ENCODE measurements at places on chromosomes 13 and 19. TPM values are rescaled to one million over a fixed set of nuclear protein-coding genes. Genes with fewer than 3 reads are reported as not detected.

TTC9B gene
- not detected for total RNA-seq

GRCh38 chr19:33339016-33339984 is 34.2 kb upstream of the CEBPG start:
- no peak for DNase-seq

DMWD gene
- 53.5 TPM for total RNA-seq

DNA sequence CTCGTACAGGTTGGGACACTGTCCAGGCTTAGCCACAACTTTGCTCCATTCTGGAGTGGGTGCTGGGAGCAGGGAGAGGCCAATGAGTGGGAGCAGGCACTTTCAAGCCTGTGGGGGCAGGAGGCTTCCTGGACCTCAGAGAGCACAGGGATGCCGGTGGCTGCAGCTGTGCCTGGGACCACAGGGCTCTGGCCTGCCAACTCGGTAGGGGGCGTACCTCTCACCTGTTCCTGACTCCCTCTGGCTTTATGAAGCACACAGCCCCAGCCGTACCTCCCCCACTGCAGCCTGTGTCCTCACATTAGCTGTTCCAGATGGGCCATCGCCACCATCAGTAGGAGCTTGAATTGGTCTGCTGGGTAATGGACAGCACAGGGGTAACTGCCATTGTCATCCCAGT is 278.7 kb upstream of the KLHL1 start:
- DNase-seq, result no peak

DNA sequence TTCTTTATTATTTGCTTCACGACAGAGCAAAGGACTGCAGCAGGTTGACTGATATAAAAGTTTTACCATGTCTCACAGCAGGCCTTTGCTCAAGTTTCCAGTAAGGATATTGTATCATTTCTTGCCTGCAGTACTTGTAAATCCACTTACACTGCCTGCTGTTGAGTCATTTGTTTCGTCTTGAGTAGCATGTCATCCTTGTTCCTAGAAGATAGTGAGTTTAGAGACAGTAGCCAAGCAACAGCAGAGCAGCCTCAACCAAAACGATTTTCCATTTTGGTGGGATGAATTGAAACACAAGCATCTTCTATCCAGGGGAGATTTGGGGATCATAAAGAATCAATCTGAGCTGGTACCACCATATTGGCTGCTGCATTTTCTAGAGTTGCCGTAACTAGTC is 24.0 kb upstream of the ALOX5AP start:
- DNase-seq, result peak; percentile 72

GRCh38 chr19:30361721-30362120 is 10.5 kb upstream of the ZNF536 start:
- no peak for DNase-seq

DNA sequence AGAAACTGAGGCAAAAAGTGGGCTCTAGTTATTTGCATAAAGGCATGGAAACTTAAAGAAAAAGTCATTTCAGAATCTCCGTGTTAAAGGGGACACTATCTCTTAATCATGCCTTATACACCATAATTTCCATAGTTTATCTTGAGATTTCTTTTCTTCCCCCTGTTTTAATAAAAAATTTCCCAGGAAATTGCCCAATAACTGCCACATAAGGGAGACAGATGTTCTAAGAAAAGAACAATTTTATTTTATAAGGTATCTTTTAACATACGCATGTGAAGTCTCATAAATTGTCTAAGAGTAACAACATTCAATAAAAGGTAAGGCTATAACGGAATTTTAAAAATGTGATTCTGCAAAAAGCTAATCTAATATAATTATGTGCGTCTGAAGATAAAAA is 371.3 kb downstream of the IRS2 start:
- peak; percentile 26 for DNase-seq

DNA sequence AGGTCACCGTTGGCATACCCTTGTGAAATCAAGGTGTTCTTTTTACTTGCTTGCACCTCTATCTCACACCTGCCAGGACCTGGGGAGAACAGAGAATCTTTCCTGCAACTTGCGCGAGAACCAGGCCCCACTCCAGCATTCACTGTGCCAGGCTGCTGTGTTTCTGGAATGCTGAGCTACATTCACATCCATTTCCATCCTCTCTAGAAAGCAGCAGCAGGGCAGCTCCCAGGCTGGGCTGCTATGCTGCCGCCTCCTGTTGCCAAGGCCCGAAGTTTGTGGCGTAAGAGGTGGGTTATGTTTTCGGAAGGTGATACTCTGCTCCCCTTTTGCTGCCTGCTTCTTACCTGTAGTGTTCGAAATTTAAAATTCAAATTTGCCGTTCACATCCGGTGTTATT is 464.1 kb downstream of the KLF5 start:
- DNase-seq, result no peak

PDE4C gene
- total RNA-seq, result 0.32 TPM

PSG3 gene
- total RNA-seq, result under 0.01 TPM

NTF4 gene
- not detected for total RNA-seq

DNA sequence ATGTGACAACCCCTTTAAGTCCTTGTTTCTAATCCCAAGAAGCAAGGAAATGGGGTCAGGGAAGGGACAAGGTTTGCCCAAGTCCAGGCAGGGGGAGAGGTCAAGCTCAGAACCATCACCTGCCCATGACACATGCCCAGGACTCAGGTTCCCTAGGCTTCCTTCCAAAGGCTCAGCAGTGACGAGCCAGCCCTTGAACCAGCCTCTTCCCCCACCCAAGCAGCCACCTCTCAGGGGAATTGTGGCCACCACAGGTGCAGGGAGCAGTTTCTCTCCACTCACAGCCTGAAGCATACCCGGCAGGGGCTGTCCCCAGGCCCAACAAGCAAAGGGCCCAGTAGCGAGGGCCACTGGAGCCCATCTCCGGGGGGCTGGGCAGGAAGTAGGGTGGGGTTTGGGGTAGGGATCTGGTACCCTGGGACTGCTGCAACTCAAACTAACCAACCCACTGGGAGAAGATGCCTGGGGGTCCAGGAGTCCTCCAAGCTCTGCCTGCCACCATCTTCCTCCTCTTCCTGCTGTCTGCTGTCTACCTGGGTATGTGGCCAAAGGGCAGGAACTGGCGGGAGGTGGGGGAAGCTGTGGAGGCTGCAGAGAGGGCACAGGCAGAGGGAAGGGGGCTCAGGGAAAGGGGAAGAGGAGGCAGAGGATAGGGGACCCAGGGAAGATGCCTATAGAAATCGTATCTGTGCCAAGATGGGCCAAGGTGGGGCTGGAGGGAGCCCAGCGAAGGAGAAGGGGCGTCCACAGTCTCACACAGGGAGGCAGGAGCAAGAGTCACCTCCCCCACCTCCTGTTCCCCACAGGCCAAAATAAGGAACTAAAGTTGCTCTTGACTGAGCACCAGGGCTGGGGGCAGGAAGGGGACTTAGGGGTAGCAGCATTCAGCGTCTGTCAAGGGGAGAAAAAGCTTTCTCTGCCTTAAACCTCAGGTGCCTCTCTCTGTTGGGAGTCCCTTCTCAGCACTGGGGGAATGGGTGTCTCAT is at the start of gene CD79A:
CD79A (plus strand) TSS at position 433 of the 986 bp plus-strand sequence; CDS start at position 459, 26 bp downstream.
- DNase-seq, result no peak

DNA sequence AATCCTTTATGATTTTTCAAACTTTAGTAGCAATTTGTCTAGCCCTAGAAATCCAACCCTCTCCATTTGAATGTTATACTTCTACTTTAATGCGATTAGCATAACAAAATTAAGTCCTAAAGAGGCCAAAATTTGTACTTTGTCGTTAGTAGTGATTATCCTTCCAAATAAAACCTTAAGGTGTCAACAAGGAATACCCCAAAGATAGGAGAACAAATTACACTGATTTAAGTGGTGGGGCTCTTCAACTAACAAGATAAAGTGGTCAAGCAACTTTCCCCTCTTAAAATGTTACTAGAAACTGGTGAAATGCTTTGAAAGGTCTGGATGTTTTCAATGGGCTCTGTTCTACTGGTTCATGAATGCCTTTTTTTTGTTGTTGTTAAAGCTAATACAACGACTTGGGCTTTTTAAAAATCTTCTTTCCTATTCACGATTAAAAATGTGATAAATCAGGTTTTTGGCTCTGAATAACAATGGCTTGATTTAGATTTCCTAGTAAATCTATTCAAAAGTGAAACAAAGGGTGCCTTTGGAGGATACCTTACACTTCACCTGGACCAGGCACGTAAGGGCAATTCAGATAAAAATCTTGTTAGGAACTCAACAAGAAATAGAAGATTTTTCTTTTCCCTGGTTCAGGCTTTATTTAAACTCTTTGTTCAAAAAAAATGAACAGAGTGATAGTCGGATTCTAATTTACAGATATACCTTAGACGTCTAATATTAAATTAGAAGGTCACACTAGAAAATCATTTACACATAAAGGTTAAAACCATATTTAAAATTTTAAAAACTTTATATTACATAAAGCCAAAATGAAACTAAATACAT is 3.1 kb downstream of the SOX21 start:
- DNase-seq, result no peak

LILRA2 gene
- not detected for total RNA-seq

MYO1F gene
- 0.32 TPM for total RNA-seq

GRCh38 chr13:24225062-24225461 is 64.5 kb downstream of the SPATA13 start:
- DNase-seq, result no peak

GRCh38 chr19:58045411-58046050 is 11.7 kb downstream of the ZSCAN1 start:
- DNase-seq, result no peak

GRCh38 chr13:74562381-74562780 is 428.2 kb upstream of the KLF12 start:
- DNase-seq, result no peak

DNA sequence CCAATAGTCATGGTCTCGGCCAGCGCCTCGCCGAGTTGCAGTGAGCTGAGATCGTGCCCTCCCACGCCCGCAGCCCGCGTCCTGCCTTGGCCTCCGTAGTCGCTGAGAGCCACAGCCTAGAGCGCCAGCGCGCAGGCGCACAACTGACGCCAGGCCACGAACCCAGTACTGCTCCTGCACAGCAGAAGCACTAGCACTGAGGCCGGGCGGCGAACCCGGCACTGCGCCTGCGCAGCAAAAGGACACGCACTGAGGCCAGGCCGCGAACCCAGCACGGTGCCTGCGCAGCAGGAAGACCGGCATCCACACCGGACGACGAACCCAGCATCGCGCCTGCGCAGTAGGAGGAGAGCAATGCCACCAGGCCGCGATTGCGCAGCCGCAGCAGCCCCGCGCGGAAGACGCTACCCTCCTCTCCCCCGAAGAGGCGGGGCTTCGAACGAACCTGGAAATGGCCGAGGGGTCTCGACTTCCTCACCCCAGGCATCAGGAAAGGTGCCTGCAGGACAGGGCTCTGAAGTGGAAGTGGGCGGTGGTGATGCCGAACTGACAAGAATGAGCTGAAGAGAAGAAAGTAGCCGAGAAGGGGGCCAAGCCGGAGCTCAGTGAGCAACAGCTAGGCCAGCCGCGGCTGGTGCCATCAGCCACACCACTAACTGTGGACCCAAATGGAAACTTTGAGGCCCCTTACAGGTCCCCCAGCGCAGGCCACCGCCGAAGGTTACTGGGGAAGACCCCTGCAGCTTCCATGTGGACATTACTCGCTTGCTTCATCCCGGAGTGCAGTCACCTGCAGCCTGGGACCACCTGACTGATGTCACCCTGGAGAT is 7.5 kb downstream of the F10 start:
- no peak for DNase-seq

HRC gene
- total RNA-seq, result not detected

- DNase-seq, result no peak
These were observed 6.1 kb downstream of the CLEC4G start for GRCh38 chr19:7725791-7726190.

PLK5 gene
- total RNA-seq, result not detected

GRCh38 chr13:79404985-79405384 is 1.1 kb downstream of the RBM26 start:
- no peak for DNase-seq

DNA sequence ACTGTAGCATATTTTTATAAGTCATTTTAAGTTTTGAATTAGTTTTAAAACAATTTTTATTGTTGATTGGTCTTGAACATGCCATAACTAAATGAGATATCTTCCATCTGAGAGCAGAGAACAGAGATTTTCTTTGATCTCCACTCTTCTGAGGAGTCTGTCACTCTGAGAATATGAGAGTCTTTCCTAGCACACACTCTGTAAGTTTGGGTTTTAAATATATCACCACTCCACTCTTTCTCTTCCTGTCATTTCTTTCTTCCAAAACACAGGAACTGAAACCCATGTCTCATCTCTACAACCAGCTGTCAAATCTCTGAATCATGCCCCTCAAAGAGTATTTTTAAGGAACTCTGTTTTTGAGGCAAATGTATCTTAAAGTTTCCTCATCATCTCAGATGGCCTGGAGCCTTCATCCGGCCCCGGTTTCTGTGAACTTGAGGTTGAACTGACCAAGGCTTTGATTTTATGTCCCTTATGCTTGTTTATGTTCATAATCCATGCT is 698.2 kb upstream of the SGCG start:
- DNase-seq, result no peak

RFX1 gene
- total RNA-seq, result 2.3 TPM

SYNGR4 gene
- not detected for total RNA-seq

- DNase-seq, result no peak
These were observed 392 bp upstream of the ZNF548 start for GRCh38 chr19:57389194-57389729.

DNA sequence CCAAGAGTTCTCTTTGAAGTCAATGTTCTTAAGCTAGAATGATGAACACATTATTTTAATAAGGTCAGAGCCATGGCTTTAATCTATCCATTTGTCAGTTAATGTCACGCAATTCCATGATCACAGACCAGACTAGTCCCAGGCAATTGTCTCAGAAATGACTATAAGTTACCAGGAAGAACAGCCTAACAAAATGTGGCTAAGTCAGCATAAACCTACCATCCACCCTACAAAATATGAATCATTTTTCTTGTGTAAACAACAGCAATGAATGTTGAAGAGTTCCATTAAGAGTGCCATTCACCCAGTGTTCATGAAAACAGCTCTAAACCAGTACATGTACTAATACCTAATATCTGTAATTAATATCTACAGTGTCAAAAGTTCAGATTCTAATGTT is 127.5 kb downstream of the KCTD12 start:
- DNase-seq, result no peak

- DNase-seq, result peak; percentile 83
These were observed 46.6 kb upstream of the SLC15A1 start for GRCh38 chr13:98798849-98799645.

APOC1 gene
- 2.6 TPM for total RNA-seq

DNA sequence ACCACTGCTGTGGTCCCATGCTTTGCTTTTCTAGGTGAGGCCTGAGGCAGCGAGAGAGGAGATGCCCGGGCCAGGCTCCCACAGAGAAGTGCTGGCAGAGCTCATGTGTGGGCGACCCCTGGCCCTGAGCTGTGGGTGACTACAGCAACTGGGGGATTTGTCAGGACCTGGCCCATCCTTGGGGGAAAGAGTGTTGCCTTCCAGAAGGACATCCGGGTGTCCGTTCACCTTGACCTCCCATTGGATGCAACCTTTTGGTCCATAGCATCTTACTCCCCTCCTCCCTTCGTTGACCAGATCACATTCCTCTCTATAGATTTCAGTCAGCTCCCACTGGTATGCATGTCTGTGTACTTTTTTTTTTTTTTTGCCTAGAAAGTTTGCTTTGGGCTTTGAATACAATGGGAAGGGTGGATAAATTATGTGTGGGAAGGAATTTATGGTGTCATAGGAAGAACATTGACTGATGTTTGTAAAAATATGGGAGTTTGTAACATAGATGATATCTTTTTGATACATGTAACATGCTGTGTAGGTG is 84.2 kb upstream of the RNF113B start:
- DNase-seq, result no peak

Measured in fibroblast of villous mesenchyme (primary cell).